Naive thymus-derived CD8-positive, alpha-beta T cell (primary cell): ENCODE measurements at places on chromosomes 2 and 18. TPM values are rescaled to one million over a fixed set of nuclear protein-coding genes. Genes with fewer than 3 reads are reported as not detected.

Gene PJVK
- total RNA-seq: 4.2 TPM

- H3K4me1 ChIP-seq: no peaks in the 10 kb centered on the region
- H3K4me3 ChIP-seq: no peak overlapping the region
- H3K36me3 ChIP-seq: no peaks in the 10 kb centered on the region
- no peaks in the 10 kb centered on the region for H3K27me3 ChIP-seq
- DNase-seq: no peak
These were observed 294.7 kb downstream of the FBXO15 start for GRCh38 chr18:73852789-73853549.

GRCh38 chr2:140454717-140455116, 1674.5 kb upstream of the NXPH2 start:
- H3K4me1 ChIP-seq: no peaks in the 10 kb centered on the region
- H3K4me3 ChIP-seq: no peak overlapping the region
- DNase-seq: no peak
- H3K27ac ChIP-seq: no peak overlapping the region
- H3K27me3 ChIP-seq: no peaks in the 10 kb centered on the region
- H3K36me3 ChIP-seq: no peaks in the 10 kb centered on the region

DNA sequence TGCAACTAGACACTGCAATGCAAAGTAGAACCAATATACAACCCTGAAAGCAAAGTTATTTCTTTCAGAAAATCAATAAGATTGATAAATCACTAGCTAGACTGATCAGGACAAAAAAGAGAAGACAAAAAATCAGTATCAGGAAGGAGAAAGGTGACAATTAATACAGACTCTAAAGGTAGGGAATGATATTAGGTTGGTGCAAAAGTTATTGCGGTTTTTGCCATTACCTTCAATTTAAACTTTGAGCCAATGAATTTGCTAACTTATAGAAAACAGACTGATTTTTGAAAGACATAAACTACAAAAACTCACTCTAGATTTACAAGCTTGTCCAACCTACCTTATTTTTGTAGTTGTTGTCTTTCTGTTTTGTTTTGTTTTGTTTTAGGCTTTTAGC, 30.5 kb upstream of the MRPS9 start:
- H3K27me3 ChIP-seq: peaks cover 14% of the 10 kb centered on the region
- no peak overlapping the region for H3K27ac ChIP-seq
- DNase-seq: no peak
- no peaks in the 10 kb centered on the region for H3K4me1 ChIP-seq

Gene RPIA
- 31.8 TPM for total RNA-seq

DNA sequence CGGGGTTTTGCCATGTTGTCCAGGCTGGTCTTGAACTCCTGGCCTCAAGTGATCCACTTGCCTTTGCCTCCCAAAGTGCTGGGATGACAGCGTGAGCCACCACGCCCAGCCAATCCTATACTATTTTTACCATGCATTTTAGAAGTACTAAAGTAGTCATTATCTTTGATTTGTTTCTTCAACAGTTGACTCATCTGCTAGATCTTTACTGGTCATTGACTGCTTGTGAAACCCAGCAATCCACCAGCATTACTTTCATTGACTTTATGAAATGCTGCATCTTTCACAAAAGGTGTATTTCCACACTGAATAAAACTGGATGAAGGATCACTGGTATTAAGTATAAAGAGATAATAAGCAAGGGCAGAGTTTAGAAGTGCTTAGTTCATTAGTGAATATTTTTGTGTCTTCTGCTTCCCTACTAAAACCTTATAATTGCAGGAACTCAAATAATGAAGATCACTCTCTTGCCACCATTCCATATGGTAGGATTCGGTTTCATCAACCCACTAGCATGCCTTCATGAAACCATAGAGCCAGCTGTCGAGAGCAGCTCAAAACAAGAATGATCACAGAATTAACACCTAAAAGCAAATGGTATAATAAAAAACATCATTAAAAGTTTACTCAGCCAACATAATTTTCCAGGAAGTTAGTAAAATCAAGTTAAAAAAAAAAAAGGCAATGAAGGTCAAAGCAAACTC, 33.1 kb downstream of the IRS1 start:
- no peak overlapping the region for H3K4me3 ChIP-seq
- no peaks in the 10 kb centered on the region for H3K36me3 ChIP-seq

Gene CRYGD
- total RNA-seq: not detected

Gene SCTR
- total RNA-seq: not detected

DNA sequence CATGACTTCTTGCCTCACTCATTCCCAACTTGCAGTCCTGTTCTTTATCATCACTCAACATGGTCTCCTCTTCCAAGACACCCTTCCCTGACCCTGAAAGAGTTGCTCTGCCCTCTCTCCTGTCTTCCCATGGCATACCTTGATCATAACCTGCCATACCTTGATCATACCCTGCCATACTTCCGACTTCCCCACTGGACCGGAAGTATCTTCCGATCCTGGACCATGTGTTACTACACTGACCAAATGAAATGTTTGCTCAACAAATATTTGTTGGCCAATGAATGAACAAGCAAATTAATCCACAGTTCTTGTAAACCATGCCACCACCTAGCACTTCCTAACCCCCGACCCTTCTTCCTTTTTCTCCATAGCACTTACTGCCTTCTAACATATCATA, 60.9 kb upstream of the ZNF397 start:
- H3K27ac ChIP-seq: no peak overlapping the region
- DNase-seq: no peak
- no peaks in the 10 kb centered on the region for H3K4me1 ChIP-seq
- peaks cover 3% of the 10 kb centered on the region for H3K27me3 ChIP-seq
- H3K36me3 ChIP-seq: peaks cover 6% of the 10 kb centered on the region
